ENCODE measurements at places on chromosomes 6 and 20.

DNA sequence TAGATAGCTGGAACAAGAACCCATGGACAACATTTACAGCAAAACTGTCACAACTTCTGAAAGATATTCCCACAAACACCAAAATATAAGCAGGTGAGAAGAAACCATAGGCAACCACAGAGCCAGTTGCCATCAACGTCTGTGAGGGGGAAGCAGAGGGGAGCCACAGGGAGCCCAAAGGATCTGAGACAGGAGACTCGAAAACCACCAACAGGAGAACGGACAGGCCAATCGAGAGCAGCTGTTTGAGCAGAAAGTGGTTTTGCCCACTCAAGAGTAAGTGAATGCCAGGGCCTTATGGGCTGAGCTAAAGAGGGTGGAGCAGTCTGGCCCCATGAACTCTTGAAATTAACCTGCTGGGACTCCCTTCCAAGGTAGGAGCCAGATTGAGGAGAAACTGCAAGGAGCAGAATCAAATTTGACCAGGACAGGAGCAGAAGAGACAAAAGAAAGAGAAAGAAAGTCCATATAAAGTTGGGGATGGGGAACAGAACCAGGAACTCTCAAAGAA, 195.4 kb downstream of the ANKRD60 start:
- no peak for DNase-seq

DNA sequence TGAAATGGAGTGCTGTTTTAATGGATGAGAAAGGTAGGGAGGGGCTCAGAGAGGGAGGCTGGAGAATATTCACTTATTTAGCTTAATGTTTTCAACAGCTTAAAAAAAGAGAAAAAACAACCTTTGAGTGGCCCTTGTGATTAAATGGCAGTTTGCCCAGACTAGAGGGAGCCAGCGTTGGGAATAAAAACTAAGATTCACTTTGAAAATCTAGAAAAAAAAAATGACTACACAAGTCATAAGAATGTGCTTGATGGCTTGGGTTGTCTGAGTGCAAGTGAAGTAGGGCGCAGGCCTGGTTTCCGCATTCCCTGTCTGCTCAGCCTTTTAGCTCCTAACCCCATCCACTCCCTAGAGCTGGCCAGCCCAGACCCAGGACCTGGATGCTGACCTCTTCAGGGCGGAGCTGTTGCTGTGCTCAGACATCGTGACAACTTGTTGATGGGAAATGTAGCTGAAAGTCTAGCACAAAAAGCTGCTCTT, 28.9 kb downstream of the UTRN start:
- DNase-seq, result no peak

GRCh38 chr6:166659581-166659980, 32.5 kb upstream of the RPS6KA2 start:
- DNase-seq, result no peak

DNA sequence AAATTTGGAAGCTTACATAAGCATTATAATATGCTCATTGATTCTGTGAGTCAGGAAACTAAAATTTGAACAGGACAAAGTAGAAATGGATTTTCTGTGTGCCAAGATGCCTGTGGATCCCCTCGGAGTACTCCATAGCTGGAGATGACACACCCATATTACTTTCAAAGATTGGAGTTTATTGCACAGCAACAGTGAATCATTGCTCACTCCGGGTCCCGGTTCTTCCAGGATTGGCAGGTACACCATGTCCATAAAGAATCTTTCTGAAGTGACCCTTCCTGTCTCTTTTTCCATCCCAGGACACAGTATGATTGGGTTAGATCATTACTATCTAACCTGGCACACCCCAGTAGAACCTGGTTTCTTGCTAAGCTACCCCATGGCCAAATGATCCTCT, 2.7 kb upstream of the BTN2A2 start:
- DNase-seq, result no peak

DNA sequence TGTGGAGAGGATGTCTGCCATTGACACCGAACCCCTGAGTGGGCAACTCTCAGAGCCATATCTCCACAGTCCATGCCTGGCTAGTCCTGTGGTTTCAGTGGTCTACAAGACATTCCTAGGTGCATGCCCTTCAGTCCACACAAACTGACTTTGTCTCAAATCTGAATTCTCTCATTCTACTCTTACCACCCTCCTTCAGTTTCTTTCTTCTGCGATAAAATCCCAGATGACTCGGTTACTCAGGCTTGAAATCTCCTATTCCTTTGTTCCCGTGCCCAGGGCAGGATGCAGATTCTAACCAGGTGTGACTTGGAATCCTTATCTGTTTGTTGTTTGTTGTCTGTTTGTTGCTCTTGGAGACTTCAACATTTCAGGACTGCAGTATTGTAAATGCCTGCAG, 9.3 kb downstream of the CDS2 start:
- DNase-seq, result no peak

DNA sequence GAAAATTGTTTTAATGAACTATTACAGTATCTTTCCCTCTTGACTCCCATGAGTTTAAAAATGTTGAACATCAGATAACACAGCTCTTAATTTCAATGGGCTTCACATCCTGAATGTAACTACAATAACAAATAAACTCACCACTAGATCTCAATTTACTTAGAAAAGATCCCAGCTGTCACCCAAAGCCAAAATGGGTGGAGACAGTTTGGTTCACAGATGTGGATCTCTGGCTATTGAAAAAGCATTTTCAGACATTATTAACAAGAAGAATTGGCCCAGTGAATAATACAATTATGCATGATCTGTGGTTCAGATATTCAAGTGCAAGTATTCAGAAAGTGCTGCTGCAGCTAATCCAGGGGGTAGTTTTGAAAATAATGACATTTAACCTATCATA, 184.7 kb upstream of the RALGAPA2 start:
- no peak for DNase-seq

DNA sequence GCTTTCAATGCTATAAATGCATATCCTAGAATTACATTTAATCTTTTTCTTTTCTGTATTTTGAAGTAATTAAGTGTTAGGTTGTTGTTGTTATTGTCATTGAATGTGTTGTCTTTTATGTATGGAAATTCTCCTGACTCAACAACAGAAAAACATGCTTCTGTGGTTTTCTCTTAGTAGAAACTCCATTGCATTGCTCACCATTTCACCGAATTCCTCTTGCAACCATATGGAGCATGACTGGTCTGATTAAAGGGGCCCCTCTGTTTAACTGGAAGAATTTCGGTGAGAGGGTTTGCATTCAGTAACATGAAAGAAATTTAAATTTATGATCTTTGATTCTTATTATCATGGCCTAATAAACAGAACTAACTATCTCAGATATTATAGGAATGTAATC, 454.3 kb upstream of the JARID2 start:
- DNase-seq, result no peak

DNA sequence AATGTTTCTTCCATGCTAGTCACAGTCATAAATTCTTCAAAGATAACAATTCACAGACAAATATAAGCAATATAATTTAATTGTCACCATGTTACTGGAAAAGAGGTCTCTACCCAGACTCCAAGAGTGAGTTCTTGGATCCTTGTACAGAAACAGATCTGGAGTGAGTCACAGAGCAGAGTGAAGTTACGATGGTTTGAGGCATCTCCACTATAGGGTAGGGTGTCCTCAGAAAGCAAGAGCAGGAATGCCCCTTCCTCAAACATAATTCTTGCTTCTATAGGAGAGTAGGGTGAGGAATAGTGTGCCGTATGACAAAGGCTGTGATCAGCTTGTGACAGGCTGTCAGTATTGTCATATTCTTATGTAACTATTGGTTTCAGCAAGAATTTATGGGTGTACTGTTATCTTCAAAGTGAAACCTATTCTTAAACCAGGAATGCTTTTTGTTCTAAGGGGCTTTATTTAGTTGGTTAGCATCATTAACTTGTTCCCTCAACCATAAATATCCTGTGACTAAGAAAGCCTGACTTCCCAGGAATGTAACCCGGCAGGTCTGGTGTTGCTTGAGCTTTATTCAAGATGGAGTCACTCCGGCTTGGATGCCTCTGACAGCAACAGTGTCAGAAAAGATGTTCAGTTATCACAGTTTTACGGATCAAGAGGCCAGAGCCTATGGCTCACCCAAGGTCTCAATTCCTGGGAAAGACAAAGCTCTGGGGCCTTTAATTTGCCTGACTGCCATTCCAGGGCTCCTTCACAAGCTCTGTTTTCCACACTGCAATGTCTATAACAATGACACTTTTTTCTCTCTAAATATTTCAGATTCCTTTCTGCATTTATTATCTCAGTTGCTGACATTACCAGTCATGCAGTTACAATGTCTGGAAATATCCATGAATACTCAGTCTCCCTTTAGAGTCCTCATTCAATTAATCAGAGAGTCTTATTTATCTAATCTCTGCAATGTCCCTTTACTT, 298.6 kb downstream of the C6orf118 start:
- DNase-seq, result no peak

GRCh38 chr6:20952699-20953474, 418.6 kb downstream of the CDKAL1 start:
- DNase-seq, result no peak

DNA sequence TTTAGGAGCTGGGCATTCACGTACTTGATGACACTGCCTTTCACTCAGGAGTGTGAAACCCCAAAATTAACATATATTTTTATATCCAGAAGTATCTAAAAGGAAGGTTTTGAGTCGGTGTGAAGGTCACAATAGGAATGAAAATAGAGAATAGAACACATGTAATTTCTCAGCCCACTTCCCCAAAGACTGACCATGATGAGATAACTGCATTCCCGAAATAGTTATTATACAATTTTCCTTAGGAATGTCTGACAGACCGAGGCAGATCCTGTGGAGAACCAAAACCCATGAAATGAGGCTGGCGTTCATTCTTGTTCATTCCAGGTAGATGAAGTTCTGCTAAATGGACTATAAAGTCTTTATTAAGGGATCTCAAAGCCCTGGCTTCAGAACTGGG, 10.3 kb downstream of the NSFL1C start:
- no peak for DNase-seq

Measured in CD4-positive, alpha-beta T cell treated with Interleukin-4 for 4 hours (primary cell).